ENCODE measurements at places on chromosomes 2 and 18.

- DNase-seq: peak; percentile 86
These were observed 100.5 kb downstream of the TACR1 start for GRCh38 chr2:75098856-75099255.

GRCh38 chr2:95530734-95531133 is 46.2 kb upstream of the TRIM43B start:
- DNase-seq: no peak

- no peak for DNase-seq
These were observed 109.9 kb upstream of the COPS8 start for GRCh38 chr2:236975766-236976165.

DNA sequence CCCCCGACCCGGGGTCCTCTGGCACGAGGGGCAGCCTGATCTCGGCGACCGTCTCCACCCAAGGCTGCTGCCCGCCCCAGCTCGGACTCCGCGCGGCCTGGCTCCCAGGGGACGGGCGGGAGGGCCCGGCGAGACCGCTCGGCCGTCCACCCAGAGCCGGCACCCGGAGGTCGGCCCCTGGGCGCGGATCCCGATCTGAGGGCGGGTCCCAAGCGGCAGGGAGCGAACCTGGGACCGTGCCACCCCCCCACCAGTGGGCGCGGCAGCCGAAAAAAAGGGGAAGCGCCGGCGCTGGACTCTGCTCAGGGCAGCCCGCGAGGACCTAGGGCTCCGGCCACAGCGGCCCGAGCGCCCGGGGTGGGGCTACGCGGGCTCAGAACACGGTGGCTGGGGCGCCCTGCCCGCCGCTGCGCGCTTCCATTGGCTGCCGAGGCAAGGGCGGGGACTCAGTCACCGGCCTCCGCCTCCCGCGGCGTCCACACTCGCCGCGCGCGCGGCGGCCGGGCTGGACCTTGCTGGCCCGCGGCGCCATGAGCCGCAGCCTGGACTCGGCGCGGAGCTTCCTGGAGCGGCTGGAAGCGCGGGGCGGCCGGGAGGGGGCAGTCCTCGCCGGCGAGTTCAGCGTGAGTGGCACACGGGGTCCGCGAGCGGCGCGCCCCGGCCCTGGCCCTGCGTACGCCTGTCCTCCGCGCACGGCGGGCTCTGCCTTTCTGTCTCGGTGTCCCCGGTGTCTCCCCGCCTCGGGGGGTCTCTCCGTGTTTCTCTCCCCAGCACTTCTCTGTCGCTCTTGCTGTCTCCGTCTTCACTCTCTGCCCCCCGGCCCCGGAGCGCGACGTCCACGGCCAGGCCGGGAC is at the start of gene PTPN18:
Gene PTPN18 (plus strand): TSS at position 479 of the 854 bp plus-strand sequence. CDS start 52 bp downstream, at position 531.
- peak; percentile 94 for DNase-seq

DNA sequence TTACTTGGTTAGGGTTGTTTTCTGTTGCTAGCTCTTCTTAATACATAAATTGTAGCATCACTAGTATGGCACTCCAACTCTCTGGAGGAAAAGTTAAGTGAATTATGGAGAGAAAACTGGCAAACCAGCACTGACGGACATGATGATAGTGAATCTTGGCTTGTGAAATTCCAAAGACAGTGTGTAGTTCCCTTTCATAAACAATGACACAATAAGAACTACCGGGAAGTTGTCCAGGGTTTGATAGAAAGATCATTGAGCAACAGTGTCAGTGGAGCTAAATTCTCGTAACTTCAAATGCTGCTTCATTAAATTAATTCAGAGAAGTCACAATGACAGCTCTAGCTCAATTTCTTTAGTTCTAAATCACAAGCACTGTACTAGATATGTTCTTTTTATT is 66.5 kb downstream of the RIT2 start:
- no peak for DNase-seq

- no peak for DNase-seq
These were observed 288.7 kb downstream of the MBD2 start for GRCh38 chr18:53935803-53936202.

- DNase-seq: no peak
These were observed 89.6 kb downstream of the ITGB1BP1 start for GRCh38 chr2:9333591-9334171.

- peak; percentile 75 for DNase-seq
These were observed 6.2 kb upstream of the SATB2 start for GRCh38 chr2:199463708-199464605.

GRCh38 chr2:219520079-219520478 is 5.8 kb downstream of the ASIC4 start:
- no peak for DNase-seq

DNA sequence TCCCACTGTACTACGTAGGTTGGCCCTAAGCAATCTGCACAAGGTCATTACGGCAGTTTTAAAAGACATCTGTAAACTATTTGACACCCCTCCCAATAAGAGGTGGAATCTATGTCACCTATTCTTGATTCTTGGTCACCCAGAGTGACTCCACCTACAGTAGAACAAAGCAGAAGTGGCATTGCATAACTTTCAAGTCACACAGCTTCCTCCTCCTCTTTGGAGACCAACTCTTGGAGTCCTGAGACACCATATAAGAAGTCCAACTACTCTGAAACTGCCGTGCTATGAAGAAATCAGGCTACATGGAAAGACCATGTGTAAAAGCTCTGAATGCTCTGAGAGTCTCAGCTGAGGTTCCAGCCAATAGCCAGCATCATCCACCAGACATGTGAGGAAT is 253.5 kb upstream of the CDH20 start:
- no peak for DNase-seq

DNA sequence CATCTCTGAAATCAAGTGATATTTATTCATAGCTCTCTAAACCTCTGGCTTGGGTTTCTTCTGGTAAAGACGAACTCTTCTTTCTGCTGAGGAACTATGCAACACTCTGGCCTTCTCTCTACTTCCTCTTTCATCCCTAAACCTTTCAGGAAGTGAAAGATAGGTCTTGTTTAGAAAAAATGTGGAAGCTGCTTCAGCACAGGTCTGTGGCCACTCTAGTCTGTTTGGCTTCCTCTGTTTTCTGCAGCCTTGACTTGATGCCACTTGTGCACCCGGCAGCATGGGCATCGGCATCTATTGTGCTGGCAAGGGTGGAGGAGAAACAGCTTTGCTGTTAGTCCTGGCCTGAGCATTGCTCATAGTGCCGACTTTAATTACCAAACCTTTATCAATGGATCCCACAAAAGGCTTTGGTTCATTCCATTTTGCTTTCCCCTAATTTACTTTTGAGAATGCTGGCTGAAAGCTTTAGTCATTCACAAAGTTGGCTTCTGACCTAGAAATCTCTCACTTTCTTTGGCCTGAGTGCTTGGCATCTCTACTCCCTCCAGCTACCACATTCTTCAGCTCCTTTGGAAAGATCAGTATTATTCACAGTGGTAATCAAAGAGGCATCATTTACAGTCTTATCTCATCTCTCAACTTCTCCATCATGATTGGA is 32.0 kb upstream of the GPR39 start:
- DNase-seq: no peak

DNA sequence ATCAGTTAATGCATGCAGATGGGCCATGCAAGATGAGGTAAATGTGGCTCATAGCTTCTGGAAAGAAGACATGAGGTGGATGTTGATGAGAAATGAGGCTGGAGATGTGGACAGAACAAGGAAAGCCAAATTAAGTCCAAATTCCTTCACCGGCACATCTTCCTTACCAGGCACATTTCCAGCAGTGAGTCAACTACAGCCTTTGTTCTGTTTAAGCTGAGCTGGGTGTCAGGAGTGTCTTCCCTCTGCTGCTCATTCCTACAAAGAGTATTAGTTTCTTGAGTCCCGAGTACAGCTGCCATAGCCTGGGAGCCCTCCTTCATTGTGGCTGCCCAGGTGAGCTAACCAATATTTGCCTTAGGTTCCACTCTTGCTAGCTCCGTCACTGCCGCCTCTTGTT is 945.0 kb downstream of the SLC4A3 start:
- DNase-seq: no peak

DNA sequence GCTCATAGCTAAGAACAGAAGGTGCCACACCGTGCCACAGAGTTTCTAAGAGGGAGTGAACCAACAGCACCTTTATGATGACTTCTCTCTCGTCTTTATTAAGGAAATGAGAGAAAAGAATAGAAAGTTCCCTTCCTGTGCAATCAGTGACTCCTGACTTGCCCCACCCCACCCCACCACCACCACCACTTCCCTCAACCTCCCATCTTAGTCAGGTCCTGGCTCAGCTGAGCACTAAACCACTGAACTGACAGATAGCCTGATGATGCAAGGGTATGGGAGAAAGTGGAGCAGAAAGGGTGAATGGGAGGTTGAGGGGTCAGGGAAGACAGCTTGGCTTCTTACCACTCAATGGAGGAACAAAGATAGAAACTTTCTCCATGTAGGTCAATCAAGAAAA is 75.2 kb upstream of the RMDN2 start:
- DNase-seq: no peak

DNA sequence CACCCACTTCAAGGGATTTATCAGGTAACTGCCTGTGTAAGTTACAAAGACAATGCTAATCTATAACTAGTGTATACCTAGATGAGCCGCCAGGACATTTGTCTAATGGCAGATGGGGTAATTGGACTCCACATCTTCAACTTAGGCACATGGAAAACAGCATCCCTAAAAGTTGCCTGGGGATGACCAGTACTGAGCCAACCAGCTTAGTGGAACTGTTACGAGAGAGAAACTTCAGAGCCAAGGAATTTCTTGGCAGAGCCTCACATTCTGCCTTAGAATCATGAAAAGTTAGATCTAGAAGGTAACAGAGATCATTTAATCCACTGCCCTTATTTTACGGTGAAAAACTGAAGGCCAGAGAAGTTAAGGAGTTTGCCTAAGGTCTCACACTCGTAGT is 15.5 kb upstream of the CLASP1 start:
- DNase-seq: no peak

DNA sequence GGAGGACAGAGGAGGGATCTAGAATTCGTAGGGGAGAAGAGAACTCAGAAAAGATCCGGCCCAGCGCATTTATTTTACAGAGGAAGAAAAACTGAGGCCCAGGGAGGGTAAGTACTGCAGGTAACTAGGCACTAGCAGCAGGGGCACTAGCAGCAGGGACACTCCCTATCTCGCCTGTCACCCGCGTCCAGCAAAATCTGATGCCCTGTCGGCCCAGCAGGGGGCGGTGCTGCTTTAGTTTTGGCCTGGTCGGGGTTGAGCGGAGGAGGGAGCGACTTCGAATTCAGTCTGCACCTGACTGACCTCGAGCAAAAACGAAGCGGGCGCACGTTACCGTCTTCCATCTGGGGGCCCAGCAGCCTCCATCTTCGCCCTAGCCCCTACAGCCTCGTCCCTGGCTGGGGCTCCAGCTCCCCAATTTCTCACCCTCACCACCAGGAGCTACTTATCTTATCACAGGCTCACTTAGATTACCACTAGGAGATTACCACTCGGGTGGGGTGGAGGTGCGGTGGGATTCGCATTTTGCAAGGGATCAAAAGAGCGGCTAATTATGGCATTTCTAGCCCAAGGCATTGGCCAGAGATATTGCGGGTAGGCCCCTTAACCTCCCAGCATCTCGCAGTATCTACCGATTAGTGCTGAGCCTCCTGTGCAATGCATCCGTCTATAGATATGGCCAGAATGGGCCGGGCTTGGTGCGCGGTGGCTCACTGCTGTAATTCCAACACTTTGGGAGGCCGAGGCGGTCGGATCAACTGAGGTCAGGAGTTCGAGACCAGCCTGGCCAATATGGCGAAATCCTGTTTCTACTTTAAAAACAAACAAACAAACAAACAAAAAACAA is 17.8 kb upstream of the CD8A start:
- DNase-seq: peak; percentile 97

- DNase-seq: no peak
These were observed 1.3 kb downstream of the DUSP28 start for GRCh38 chr2:240561325-240561971.

- no peak for DNase-seq
These were observed 35.6 kb downstream of the ARL5A start for GRCh38 chr2:151792589-151792988.

DNA sequence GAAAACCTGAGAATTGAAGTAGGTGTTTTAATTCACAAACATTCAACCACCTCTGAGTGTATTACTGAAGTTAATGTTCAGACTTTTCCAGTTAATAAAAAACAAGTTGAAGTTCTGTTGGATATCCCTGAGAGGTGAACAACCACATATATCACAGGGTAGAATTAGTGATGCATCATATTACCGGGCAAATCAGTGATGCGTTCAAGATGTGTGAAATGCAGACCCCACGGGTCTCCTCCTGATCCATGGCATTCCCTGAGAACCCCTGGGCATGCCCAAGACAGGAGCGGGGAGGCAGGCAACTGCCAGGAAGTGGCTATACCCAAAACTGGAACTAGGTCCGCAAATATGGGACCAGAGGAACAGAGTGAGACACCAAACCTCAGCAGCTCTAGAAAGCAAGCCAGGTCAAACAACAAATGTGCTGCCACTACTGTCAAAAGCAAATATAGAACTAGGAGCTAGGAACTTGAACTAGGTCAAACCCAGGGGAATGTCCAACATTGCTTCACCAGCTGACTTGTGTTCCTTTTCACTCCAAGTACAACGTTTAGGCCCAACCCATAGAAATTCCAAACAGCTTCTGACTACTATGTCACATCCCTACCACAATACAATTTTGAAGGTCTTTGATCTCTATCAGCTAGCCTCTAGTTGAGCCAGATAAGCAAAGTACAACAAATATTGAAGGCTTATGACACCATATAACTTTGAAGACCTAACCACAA is 20.2 kb downstream of the PSTPIP2 start:
- no peak for DNase-seq

- no peak for DNase-seq
These were observed 59.8 kb downstream of the DSEL start for GRCh38 chr18:67456711-67457110.

DNA sequence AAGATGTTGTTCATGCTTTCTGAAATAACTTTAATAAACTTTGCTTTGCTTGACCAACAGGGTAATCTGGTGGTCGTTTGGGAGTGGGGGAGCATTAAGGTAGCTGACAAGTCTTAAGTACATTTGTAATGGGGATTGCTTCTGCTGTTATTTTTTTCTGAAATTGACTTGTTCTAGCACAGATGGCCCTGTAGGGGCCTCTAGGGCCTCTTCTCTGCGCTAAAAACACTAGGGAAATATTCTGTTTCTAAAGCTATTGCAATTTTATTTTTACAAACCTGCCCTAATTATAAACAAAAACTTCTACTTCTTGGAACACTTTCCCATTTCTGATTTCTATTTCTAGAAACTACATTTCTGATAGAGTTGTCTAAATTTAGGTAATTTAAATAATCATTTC is 191.3 kb upstream of the KCNJ3 start:
- no peak for DNase-seq

DNA sequence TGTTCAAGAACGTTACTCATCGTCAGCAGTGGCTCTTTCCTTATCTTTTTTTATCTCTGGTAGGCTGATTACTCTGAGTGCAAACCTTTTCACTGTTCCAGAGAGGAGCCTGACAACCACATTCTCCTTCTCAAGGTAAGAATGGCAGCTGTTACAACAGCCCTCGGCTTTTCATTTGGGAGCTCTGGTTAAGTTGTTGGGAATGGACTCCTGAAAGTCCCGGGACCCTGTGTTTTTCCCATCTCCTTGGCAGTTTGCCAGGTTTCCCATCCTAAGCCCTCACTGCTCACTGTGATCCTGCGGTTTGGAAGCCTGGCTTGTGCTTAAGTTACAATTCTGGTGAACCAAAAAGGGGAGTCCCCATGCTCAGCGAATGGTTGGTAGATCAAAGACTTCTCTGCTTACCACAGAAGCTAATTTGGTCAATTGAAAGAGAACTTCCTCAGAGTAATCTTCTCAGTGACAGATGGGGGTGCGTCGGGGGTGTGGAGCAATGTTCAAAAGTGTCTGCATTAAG is 122.3 kb downstream of the LYPD6B start:
- DNase-seq: peak; percentile 84

GRCh38 chr18:32848826-32849225 is 76.0 kb upstream of the KLHL14 start:
- no peak for DNase-seq
